Stimulated activated CD8-positive, alpha-beta memory T cell treated with anti-CD3 and anti-CD28 coated beads, Interleukin-7, amount 100 ng/mL, for 1 hour (primary cell): ENCODE measurements at places on chromosomes 12 and 14.

DNA sequence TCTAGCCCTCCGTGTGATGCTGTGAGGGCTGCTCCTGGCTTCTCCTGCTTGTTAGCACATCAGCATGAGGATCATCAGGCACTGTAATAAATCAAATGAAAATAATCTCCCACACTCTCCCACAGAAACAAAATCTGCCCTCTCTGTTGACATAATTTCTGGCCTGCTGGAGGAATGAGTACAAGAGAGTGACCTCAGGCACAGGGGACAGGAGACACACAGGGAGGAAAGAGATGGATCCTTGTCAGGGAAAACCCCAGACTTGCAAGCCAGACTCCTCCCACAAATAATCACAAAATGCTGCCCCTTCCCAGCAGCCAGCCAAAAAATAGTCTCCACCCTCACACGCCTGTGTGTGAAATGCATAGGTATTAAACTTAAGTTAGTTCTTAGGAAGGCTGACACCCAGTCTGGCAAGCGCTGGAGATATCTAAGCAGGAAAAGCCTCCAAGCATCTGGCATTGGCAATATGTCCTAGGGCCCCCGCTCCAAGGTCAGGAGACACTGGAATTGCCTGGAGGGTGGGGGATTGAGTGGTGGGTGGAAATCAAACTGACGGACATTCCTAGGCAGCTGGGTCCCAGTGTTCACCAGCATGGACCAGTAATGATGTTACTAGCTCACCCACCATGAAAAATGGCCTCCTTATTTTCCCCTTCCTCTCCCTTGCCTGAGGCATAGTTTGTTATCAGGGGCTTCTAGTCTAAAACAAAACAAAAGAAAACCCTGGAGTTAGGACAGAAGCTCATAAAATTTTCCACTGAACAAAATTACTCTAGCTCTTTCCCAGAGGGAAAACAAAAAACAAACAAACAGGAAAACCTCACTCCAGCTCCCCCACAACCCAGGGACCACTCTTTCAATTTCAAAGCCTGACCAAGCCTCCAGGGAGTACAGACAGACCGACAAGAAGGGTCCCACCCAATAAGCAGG, 22.0 kb downstream of the SMUG1 start:
- DNase-seq: no peak

GRCh38 chr12:65667932-65668331, 156.4 kb upstream of the HMGA2 start:
- DNase-seq: no peak

DNA sequence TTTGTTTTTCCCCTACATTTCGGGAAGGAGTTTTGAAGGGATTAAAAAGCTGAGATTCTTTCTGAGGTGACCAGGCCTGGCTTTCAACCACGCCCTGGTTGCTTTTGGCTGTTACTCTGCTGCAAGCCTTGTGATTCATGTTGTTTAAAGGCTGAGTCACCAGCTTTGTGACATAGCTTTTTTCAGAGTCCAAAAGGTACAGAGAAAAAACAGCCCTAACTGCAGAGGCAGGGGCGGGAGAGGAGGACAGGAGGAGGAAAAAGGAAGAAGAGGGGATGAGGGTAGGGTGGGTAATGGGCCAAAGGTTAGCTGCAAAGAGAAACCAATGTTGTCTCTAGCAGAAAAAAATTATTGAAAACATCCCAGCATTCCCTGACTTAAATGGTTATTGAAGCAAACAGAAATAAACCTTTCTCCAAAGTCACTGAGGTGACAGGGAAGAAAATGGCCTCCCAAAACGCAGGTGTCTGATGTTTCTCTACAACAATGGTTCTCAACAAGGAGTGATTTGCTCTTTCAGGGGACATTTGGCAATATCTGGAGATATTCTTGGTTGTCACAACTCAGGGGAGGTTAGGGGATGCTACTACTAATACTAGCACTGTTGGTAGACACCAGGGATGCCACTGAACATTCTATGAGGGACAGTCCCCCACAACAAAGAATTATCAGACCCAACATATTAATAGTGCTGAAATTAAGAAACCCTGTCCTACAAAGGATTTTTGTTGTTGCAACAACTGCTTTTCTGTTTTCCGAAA, 2.1 kb upstream of the UBC start:
- no peak for DNase-seq

DNA sequence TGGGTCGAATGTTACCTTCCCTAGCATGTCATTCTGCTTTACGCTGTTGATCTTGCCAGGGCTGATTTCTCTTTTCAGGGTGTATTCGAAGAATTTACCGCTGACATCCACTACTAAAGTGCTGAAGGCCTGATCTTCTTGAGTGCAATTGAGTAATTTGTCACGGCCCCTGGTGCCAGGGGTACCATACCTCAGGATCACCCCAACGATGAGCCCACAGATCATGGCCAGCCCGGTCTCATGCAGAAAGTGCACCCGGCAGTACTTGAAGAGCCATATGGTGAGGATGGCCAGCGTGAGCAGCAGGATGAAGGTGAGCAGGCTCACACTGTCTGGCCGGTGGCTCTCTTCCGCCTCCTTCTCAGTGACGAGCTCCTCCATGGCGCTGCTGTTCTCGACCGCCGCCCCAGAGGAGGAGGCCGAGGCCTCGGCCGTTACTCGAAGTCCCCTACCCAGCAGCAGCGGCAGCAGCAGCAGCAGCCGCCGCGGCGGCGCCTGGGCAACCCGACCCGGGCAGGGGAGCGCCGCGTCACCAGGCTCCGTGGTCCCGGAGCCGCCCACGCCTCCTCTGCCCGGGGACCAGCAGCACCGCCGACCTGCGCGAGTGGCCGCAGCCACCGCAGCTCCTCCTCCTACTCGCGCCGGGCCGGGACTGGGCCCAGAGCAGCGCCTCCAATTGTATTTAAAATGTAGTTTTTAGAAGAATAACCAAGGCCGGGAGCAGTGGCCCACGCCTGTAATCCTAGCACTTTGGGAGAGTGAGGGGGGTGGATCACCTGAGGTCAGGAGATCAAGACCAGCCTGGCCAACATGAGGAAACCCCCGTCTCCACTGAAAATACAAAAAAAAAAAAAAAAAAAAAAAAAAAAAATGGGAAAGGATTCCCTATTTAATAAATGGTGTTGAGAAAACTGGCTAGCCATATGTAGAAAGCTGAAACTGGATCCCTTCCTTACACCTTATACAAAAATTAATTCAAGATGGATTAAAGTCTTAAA, 58.5 kb upstream of the TMPO start:
- no peak for DNase-seq

GRCh38 chr12:120820884-120821510, 83.2 kb downstream of the SPPL3 start:
- no peak for DNase-seq

- no peak for DNase-seq
Measured at GRCh38 chr12:50745861-50746260, 18.0 kb upstream of the ATF1 start.

GRCh38 chr14:46490238-46490685, 161.3 kb downstream of the RPL10L start:
- no peak for DNase-seq

GRCh38 chr14:69231486-69231885, 28.5 kb upstream of the GALNT16 start:
- DNase-seq: no peak

- DNase-seq: no peak
Measured at GRCh38 chr12:10363914-10364814, 25.7 kb downstream of the KLRK1 start.

GRCh38 chr14:73995977-73996378, 23.1 kb downstream of the ENTPD5 start:
- no peak for DNase-seq

DNA sequence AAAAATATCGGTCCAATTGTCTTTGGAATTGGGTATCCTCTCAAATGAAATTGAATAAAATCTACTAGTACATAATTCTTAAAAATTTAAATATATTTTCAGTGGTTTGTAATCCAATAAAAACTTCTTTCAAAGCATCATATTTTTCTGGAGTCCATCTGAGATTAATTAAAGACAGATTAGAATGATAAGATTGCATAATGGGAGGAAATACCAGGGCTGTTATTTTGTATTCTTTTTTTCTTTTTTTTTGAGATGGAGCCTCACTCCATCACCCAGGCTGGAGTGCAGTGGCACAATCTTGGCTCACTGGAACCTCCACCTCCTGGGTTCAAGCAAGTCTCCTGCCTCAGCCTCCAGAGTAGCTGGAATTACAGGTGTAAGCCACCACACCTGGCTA, 103.8 kb downstream of the TMTC3 start:
- DNase-seq: no peak

DNA sequence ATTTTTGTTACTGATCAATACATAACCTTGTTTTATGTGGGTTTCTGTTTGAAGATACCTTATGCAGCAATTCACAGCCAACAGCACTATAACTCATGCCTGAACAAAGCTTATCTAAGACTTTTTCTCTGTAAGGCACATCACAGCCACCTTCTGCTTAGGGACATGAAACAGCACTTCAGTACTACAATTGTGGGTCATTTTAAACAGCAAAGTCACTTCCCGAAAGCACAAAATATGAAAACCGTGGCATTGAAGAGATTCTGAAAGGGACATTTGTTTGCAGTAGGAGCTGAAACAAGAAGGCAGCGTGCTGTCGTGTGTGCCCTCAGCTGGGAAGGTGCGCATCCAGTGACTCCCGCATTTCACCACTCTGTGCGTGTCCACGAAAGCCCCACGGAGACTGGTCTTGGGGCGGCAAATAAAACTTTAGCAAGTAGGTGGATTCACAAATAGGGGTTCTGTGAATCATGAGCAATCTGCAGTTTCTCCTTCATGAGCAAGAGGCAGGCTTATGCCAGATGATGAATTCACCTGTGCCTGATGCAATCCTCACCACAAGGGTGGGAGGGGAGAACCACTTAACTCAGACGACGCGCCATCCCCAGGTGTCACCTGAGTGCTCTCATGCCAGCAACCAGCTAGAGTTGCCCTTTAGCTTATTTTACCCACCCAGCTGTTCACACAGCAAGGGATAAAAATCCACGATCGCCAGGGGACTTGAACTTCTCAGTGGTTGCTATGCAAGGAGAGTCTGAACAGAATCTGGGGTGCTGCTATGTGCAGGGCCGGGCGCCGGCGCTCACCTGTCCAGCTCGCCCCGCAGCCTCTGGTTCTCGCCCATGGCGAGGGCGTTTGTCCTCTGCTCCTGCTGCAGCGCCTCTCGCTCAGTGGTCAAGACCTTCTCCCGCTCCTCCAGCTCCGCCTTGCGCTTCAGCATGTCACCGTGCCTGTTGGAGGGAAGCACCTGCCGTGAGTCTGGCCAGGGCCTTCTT, 54.9 kb upstream of the GPR68 start:
- no peak for DNase-seq

- no peak for DNase-seq
Measured at GRCh38 chr14:54772451-54772881, 130.2 kb downstream of the GCH1 start.

GRCh38 chr12:113891739-113892520, 74.2 kb downstream of the RBM19 start:
- no peak for DNase-seq

DNA sequence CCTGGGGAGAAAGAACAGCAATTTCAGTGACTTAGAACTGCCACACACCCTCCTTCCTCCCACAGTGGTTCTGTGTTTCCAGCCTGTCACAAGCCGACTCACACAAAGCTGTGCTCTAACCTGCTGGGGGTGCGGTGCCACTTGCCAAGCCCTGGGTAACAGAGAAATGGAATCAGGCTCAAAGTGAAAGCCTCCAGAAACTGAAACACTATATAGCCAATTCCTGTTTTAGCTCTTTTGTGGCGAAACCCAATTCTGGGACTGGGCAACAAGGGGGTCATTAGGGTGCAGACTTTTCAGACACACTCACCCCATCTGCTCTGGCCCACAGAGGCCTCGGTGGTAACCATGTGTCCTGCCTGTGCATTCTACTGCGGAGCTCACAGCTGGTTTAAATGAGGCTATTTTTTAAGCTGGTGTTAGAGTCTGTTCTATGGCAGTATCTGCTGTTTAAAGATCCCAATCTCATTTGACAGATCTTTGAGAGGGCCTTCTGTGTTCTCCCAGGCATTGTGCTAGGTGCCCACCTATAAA, 15.2 kb upstream of the ACTR6 start:
- no peak for DNase-seq

DNA sequence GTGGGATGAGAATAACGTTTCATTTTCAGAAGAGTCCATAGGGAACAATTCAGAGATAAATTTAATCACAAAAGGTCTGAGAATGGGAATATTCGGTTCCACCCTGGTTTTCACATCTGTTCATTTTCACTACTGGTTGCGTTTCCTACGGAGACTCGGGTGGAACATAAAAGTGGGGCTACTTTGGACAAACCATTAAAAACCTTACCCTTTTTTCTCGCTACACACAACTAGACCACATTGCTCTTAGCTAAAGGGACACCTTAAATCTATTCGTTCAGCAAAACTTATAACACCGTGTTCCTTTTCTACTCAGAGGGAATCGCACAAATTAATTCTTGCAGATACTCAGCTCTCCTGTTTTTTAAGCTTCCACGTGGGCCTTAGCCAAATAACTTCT, 1.0 kb upstream of the SUDS3 start:
- DNase-seq: no peak

- no peak for DNase-seq
Measured at GRCh38 chr12:99455350-99456035, 192.1 kb upstream of the GARIN6 start.

DNA sequence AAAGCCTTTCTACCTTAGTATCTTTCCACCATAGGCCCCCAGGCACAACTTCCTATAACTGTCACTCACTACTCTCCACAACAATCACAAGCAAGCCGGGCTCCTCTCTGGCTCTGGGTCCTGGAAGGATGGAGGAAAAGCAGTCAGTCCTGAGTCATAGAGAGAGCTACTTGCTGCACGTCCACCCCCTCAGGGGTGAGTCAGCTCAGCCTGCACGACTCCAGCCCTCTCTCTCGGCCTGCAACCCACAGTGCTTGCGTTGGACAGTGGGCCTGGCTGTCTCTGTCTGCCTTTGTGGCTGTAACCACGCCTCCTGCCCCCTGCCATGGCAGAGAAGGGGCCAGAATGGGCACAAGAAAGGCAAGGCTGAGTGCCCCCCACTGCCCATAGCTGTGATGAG, 154.1 kb upstream of the FKBP4 start:
- DNase-seq: no peak

DNA sequence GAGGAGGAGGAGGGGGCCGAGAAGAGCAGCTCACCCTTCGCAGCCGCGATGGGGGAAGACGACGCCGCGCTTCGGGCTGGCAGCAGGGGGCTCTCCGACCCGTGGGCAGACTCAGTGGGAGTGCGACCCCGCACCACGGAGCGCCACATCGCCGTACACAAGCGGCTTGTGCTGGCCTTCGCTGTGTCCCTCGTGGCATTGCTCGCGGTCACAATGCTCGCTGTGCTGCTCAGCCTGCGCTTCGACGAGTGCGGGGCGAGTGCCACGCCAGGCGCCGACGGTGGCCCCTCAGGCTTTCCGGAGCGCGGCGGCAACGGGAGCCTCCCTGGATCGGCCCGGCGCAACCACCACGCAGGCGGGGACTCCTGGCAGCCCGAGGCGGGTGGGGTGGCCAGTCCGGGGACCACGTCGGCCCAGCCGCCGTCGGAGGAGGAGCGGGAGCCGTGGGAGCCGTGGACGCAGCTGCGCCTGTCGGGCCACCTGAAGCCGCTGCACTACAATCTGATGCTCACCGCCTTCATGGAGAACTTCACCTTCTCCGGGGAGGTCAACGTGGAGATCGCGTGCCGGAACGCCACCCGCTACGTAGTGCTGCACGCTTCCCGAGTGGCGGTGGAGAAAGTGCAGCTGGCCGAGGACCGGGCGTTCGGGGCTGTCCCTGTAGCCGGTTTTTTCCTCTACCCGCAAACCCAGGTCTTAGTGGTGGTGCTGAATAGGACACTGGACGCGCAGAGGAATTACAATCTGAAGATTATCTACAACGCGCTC, 745 bp downstream of the TRHDE start:
- DNase-seq: no peak

GRCh38 chr12:100472325-100472724, 1.3 kb upstream of the NR1H4 start:
- DNase-seq: no peak
